Tibial nerve (tissue), 4 donors: ENCODE measurements at places on chromosomes 2 and 18. TPM values are rescaled to one million over a fixed set of nuclear protein-coding genes. Genes with fewer than 3 reads are reported as not detected.

Gene CD226
- 0.84 TPM for total RNA-seq

Gene GRB14
- total RNA-seq: 12.0 TPM

GRCh38 chr2:164061129-164061746 is 325.4 kb upstream of the FIGN start:
- peak; percentile 60 for DNase-seq

DNA sequence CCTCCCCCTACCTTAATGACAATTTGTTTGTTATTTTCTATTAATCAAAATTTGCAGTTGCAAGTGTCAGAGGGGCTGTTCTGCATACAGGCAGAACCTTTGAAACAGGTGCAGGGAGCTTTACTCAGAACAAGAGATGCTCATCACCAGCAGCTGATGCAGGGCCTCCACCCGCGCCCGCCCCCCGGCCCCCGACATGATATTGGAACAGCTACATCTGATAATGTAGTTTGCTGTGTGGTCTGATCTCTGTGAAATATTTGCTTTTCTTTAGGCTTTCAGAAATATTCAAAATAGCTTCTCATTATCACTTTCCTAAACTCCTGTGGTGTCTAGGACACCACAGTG is 130.0 kb downstream of the PRKCE start:
- DNase-seq: no peak

- DNase-seq: no peak
These were observed 149.0 kb upstream of the GLI2 start for GRCh38 chr2:120586507-120587278.

DNA sequence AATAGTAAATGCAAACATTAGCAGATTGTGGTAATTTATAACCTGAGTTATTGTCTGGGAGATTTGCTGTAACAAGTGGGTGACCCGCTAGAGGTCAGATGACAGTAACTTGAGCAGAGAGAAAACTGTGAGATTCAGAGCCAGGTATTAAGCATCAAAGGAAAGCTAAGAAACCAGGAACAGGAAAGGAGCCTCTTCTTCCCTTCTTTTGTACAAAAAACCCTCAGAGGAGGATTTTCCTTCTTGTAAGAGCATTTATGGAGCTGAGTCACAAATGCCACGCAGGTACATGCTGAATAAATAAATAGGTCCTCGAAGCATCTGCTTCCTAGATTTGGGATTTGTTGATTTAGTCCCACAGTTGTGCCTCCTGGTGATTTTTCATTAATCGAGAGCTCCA is 146.5 kb downstream of the SH3BP4 start:
- DNase-seq: no peak

- DNase-seq: no peak
These were observed 70.7 kb downstream of the PRELID3A start for GRCh38 chr18:12478269-12479047.

DNA sequence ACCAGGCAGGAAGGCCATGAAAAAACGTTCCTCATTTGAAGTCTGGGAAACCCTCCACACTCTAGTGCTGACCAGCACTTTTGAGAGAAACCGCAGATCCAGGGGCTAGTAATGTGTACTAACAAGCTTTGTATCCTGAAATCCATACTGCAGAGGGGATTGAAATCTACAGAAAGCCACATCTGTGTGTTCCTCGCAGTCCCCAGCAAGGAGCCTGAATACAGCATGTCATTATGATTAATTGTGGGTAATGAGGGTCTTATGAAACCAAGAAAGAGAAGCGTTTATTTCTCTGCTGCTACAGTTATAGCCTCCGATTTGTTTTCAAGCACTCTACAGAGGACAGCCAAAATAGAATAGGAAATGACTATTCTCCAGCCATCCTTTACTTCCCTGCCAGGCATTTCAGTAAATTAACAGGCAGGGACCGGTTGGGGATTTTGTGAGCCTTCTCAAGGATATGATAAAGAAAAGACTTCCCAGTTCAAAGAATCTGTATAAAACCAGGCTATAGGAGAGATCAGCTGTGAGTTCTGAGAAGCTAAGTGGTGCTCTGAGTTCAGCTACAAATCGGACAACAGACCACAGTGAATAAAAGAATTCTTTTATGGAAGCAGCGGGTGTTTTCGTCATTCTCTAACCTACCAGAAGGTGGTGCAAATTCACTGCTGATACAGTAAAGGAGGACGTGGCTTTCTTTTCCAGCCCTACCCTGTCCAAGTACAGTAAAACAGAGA is 133.4 kb downstream of the INSIG2 start:
- DNase-seq: no peak

GRCh38 chr2:729376-729861 is 52.2 kb upstream of the TMEM18 start:
- DNase-seq: no peak

DNA sequence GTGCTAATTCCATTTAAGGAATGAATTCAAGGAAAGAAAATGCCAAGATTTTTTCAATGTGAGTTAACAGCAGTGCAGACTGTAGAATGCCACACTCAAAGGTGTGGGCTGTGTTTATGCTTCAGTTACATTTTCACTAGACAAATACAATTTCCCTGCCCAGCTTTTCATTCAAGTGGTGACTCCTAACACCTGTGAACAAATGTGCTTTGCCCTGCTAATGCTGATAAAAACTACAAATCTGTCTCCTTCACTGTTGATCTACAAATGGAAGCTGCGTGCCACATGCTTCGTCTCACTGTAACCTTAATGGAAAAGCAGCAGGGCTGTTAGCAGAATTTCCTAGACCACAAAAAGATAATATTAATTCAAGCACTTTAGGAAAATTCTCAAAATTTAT is 19.8 kb upstream of the TCF4 start:
- no peak for DNase-seq
